ENCODE measurements at places on chromosomes 3 and 15.

DNA sequence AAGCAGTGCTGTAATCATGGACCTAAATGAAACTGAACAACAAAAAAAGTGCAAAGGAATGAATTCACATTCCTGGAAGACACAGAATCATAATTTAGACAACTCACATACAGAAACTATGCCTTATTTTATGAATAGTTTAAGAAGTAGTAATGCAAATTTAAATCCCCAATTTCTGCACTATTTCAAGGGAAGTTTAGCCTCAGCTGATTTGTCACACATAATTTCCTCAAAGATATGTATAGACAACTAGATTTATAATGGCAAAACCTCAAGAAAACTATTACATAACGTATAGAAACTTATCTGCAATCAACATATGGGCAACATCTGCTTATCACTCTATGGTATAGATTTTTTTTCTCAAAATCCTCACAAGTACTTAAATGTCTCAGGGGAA, 7.8 kb upstream of the PTX3 start:
- no peak for DNase-seq

- DNase-seq: no peak
These were observed 201.4 kb upstream of the CTNNB1 start for GRCh38 chr3:40997711-40998519.

- no peak for DNase-seq
These were observed 569.3 kb downstream of the MECOM start for GRCh38 chr3:169094204-169094603.

GRCh38 chr3:118447339-118447738, 587.3 kb downstream of the IGSF11 start:
- DNase-seq: no peak

DNA sequence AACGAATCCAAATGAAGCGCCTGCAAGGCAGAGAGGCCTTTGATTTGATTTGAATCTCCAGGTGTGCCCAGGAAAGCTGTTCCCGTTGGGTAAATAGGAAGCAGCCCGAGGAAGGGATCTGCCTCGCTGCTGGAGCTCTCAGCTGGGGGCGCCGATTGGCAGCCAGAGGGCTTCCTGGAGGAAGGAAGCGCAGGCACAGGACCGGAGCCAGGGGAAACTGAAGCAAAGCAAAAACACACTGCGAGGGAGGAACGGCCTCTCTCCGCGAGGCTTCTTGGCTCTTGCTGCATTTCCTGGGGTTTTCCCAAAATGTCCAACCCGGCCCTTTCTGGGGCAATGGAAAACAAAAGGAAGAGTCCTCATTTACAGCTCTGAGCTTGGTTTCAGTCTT, 80.3 kb downstream of the TMEM266 start:
- DNase-seq: no peak

GRCh38 chr3:87335931-87336330, 59.5 kb upstream of the POU1F1 start:
- no peak for DNase-seq

GRCh38 chr3:114527036-114527644, 233.3 kb downstream of the TIGIT start:
- DNase-seq: no peak

- no peak for DNase-seq
These were observed 280.1 kb downstream of the SV2B start for GRCh38 chr15:91380114-91380513.

DNA sequence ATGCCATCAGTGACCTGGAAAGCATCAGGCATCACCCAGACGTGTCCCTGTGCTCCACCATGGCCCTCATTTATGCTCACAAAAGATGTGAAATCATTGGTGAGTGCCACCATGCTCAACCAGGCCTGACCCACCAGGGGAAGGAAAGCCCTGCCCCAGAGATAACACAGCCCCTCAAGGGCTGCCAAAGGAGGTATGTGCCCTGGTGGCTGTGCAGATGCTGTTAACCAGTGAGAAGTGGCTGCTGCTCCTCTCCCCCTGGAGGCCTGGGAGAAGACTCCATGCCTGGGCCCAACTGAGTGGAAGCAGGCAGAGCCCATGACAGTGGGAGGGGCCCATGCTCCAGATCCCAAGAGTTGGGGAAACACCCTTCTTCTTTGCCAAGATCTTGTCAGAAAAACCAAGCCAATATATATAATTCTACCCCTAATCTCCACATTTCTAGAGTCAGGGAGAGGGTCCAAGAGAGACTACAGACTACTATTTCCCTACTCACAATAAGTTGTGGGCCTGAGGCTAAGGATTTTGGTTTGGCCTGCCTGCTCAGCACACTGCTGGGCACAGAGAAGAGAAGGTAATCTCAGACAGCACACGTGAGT, 2.7 kb downstream of the TTC21A start:
- no peak for DNase-seq

- no peak for DNase-seq
These were observed 102.7 kb upstream of the AADACL2 start for GRCh38 chr3:151630938-151631441.

DNA sequence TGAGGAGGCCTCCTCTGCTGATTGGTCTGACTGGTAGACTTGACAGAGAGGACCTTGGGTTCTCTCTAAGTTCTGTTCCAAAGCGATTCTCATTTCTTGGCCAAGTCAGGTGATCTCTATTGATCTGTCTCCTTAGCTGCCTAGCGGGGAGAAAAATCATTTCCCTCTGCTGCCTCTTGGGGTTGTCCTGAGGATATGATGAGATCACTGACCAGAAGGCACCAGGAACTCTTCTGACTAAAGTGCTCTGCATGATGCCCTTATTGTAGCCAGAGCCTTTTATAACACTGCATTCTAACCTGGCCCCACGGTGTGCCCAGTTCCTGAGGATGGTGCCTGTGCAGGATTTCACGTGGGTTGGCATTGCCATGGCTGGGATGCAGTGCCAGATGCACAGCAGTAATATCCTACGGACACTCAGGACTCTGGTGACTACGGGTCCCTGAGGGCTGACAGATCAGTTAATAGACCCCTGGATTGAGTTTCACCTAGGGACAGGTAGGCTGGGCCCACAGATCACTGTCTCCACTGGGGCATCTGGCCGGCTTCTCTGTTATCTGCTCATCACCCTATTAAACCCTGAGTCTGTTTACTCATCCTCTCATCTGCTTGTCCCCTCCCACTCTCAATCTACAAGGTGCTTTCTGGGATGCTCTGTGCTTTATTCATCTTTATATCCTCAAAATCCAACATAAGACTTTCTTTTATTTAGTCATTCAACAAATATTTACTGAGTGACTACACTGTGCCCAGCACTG, 3.9 kb upstream of the HEG1 start:
- DNase-seq: no peak
